ENCODE measurements at places on chromosomes 6 and 20.

DNA sequence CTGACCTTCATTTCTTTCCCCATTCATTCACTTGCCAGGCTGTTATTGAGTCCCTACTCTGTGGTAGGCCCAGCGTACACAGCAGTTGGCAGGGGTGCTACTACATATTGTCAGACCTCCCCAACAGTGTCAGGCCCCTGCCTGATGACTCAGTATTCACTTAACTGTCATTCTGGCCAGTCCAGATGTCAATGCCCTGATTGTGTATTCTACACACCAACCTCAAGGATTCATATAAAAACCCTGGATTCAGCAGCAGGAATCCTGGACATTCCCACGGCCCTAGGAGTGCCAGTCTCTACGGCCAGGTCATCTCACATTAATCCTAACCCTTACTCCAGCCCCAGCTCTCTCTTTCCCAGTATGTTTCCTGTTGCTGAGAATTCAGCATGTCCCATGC lies 151.5 kb downstream of the TASP1 start:
- DNase-seq: no peak

GRCh38 chr6:30763618-30764489 lies 19.5 kb upstream of the IER3 start:
- no peak for DNase-seq

- DNase-seq: no peak
Measured at GRCh38 chr6:67361264-67361663, 1273.8 kb upstream of the ADGRB3 start.

- peak; percentile 70 for DNase-seq
Measured at GRCh38 chr6:17986656-17987446, 584 bp downstream of the KIF13A start.

GRCh38 chr6:161029195-161029809 lies 37.7 kb downstream of the MAP3K4 start:
- DNase-seq: no peak

DNA sequence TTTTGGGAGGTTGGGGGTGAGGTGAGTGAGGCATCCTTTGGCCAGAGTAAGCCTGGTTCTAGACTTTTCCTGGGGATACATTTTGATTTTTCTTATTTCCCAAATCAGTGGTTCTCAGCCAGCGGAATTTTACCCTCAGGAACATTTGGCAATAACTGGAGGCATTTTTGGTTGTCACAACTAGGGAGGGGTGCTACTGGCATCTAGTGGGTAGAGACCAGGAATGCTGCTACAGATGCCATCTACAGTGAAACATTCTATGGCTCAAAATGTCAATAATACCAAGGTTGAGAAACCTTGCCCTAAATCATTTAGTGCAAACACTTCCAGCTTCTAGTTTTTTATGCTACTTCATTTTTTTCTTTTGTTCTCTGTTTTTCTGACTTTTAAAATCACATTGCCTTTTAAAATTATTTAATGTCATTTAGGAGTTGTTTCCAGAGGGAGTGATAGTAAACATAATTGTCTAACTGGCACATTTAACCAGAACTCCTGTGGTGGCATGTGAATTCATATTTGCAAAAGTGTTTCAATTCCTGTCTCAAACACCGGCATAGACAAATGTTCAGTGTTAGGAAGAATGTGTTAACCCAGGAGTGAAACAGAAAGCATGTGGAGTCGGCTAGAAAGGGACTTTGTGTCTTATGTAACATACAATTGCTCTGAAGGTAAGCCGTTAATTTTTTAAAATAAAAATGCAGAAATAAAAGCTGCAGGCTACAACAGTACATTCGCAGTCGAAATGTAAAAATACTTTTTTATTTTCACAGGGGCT lies 59.0 kb downstream of the QRSL1 start:
- no peak for DNase-seq
